Epithelial cell of esophagus (primary cell): ENCODE measurements at places on chromosomes 1 and 21.

DNA sequence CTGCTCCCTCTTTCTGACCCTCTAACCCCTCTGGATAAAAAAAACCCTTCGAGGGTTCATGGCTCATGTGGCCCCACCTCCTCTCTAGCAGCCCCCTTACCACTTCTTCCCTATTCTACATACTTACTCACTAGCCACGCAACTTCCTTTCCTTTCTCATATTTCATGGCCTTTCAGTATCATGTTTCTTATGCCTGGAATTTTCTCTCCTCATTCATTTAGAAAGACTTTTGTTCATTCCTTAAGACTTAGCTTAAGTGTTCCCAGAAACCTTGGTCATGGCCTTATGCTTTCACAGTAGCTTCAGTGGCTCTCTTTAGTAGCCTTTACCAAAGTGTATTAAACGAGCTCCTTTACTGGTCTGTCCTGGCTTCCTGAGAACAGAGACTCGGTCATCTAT lies 6.1 kb downstream of the ACP6 start:
- no peak for DNase-seq

GRCh38 chr1:151513626-151514121 lies 2.5 kb downstream of the CGN start:
- peak; percentile 86 for DNase-seq

DNA sequence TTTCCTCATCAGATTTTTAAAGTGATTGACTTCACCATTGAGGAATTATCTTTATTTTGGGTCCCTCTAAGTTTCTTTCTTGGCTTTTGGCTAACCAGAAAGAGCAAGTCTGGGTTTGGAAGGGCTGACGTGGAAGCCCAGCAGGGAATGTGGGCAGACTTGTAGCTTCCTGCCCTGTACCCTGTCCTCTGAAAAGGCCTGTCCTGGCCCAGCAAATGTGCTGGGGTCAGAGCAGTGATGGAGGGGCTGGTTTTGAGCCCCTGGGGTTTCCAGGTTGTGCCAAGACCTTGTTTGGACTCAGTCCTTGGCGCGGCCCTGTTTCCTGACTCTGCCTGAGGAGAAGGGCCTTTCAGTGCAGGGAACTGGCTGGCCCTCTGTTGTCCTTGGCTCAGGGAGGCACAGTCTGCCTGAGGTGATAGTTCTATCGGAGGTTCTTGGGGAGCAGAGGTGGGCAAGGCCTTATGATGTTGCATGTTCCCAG lies 72.1 kb downstream of the UCK2 start:
- peak; percentile 47 for DNase-seq

DNA sequence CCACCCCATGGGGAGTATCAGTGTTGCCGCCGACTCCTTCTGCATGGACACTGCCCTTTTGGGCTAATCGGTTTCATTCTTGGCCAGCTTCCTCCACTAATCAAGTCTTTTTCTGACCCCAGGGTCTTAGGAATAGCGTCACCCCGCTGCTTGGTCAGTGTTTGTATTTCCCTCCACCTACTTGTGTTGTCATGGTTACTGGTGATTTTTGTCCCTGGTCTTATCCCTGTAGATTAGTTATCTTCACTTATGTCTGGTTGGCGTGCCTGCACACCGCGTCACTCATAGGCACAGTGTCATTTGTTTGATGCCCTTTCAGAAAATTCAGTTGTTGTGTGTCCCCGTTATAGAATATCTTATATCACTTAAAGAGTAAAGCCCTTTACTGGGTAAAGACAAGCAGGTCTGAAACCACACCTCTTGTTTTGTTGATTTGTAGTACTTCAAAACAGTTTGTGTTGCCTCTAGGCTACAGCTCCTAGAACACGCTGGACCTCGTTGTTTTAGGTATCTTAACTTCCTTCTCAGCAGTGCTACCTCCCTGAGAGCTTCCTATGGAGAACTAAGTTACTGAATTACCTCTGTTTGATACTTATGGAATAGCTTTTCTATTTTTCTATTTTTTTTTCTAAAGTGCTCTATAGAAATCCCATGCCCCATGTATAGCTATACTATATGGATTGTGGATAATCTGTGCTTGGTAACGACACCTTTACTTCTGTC lies 868 bp downstream of the PPP1R12B start:
- DNase-seq = peak; percentile 20

DNA sequence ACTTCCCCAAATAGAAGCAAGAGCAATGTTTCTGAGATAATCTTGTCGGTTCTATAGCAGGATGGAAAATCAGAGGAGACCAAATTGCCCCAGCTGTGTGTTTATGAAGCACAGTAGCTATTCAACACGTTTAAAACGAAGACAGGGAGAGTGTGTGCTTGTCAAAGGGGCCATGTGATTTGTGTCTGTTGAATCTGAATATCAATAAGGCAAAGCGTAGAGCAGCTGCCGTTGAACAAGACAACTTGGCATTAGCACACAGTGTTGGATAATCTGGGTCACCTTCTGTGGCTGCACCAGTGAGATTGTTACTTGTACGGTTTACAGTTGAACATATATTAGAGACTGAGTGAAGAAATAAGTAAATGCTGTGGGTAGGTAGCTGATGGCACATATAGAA lies 1.0 kb downstream of the CRB1 start:
- no peak for DNase-seq

DNA sequence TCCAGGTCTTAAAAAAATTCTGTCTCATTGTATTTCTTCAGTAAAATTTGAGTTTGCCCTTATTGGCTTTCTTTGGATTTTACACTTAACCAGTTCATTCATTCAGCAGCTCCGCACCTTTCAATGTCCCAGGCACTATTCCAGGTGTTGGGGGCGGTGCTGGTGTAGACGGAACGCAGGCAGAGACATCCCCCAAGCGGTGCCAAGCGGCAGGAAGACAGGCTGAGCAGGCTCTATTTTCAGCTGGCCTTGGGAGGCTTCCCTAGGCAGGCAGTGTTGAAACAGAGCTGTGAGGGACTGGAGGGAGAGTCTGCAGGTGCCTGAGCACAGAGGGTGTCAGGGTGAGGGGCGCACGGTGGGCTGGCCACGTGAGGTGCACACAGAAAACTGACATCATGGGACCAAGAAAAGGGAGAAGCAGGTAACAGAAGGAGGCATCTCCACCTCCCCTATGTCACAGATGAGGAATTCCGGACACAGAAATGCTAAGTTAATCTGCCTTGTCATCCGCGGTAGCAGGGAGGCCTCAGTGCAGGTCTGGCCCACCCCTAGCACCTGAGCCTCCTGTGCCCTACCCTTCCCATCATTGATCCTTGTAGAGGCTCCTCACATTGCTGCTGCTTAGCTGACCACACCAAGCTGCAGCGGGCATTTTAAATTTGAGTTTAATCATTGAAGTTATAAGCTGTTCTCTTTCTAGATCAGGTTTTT lies 40.8 kb downstream of the SLC37A1 start:
- DNase-seq = no peak

GRCh38 chr21:26717146-26717739 lies 128.0 kb downstream of the ADAMTS1 start:
- DNase-seq = peak; percentile 23

DNA sequence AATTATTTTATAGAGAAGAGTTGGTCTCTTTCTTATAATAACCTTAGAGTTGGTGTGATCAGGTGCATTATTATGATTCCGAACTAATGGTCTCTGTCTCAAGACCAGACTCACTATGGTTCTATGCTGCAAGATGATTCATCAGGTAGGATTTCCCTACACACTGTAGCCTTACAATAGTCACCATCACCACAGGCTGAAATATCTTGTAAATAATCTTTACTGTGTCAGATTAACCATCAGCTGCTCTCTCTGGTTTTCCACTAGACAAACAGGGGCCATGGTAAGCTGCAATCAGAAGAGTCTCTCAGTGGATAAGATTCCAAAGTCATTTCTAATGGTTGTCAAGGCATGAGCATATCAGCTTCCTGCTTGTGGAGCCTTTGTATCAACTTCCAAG lies 4.4 kb upstream of the GBP4 start:
- peak; percentile 51 for DNase-seq

GRCh38 chr21:42425591-42425990 lies 21.9 kb downstream of the UBASH3A start:
- no peak for DNase-seq

GRCh38 chr1:18155881-18156385 lies 48.3 kb downstream of the IGSF21 start:
- DNase-seq = no peak

DNA sequence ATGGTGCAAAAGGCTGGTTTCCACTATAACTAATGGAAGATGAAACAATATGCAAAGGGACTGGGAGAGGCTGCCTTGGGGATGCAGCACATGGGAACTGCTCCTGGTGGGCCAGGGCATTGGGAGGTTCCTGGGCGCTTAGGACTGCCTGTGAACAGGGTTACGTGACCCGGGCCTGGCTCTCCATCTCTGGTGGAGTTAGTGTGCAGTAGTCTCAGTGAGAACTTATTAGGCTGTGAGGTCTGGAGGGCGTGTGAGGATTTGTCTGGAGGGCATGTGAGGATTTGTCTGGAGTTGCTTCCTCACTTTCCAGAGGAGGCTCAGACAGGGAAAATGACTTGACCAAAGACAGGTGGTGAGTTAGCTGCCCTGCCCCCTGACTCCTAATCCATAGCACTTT lies 1.5 kb upstream of the ETV3L start:
- peak; percentile 67 for DNase-seq

- DNase-seq = peak; percentile 63
Observed at GRCh38 chr1:182761396-182762395, 27.9 kb upstream of the NPL start.

- DNase-seq = no peak
Observed at GRCh38 chr1:198259333-198260074, 102.7 kb downstream of the NEK7 start.

DNA sequence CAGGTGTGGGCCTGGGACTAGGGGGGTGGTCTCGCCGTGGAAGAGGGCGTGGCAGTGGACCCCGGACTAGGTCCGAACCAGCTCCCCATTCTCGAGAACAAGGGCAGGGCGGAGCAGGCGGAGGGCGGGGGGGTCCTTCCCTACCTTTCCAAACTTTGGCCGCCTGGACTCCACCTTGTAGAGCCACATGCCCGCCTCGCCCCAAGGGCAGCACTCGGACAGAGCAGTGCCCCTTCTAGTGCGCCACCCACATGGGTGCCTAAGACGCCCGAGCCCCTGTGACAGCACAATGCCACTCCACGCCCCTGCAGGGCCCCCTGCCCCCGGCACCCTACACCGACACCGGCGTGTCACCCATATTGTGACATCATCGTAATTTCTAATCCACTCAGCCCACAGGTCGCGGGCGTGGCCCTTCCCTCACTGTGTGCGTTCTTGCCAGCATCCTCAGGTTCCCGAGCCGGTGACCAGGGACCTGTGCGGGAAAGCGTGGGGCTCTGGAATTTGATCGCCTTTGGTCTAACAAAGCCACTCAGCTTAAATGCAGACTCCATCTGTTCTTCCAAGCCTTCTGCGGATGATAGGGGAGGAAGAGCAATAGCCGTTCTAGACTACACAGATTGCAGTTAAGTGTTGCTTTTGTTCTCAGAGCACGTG lies 553 bp upstream of the STMN1 start:
- peak; percentile 18 for DNase-seq

- no peak for DNase-seq
Observed at GRCh38 chr1:24841593-24841992, 88.5 kb downstream of the RUNX3 start.

GRCh38 chr1:101073836-101074235 lies 48.3 kb upstream of the DPH5 start:
- DNase-seq = no peak

DNA sequence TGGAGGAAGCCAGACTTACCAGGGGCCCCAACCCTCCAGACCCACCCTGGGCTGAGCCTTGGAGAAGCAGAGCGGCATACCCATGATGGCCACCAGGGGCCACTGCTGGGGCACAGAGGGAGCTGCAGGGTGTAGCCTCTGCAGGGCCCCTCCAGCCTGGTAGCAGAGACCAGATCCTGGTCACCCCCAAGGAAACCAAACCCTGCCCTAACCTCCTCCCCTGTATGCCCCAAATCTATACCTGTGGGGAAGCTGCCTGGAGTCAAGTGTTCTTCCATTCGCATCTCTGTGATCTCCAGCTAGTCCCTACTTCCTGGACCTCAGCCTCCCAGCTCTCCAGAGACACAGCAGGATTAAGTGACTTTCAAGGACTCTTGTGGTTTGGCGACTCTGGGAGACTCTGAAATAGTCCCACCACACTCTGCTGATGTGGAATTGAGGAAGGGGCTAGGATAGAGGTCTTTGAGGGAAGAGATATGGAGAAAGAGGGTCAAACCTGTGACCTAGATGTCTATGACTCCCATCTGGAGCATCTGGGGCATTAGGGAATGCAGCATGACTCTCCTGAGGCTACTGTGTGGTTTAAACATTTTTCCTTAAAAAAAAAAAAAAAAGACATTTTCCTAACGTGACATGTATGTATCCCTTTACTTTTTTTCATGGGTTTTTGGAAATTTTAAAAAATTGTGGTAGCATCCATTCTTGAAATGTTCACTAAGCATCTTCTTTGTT lies 119.2 kb upstream of the IPO9 start:
- DNase-seq = peak; percentile 66

- no peak for DNase-seq
Observed at GRCh38 chr21:43211760-43212115, 42.9 kb downstream of the CRYAA start.

GRCh38 chr1:58584082-58584895 lies 7.2 kb upstream of the TACSTD2 start:
- peak; percentile 98 for DNase-seq

- no peak for DNase-seq
Observed at GRCh38 chr1:7534061-7534825, 236.9 kb upstream of the VAMP3 start.

DNA sequence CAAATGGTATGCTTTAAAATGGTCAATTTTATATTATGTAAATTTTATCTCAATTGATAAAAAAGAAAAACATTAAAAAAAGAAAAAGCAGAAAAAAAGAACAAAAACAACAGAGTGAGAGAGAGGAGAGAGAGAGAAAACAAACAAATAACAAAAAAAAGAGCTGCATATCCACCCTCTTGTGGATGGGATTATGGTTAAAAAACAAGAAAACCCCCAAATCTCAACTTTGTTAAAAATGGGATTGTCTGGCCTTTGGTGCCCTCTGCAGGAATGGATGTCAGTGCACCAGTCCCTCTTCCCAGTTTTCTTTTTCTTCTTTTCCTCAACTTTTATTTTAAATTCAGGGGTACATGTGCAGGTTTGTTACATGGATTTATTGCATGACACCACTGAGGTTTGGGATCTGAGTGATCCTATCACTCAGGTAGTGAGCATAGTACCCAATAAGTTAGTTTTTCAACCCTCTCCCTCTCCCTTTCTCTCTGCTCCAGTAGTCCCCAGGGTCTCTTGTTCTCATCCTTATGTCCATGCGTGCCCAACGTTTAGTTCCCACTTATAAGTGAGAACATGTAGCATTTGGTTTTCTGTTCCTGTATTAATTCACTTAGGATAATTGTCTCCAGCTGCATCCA lies 28.1 kb downstream of the RNF187 start:
- peak; percentile 29 for DNase-seq

DNA sequence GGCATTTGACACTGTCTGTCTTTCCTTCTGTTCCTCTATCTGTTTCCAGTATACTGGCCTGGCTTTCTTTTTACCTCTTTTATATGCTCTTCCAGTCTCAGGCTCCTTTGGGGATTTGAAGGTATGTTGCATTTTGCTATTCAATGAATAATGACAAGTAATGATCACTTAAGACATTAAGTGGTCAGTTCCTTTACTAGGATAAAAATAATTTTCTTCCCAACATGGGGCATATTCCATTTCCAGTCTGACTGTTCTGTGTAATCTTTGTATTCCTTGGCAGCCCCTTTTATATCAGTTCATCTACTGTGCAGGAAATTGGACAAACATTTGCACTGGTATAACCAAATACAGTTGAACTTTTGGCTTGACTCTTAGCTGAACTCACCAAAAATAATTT lies 15.6 kb downstream of the METTL18 start:
- DNase-seq = no peak

GRCh38 chr1:209527993-209528717 lies 55.4 kb upstream of the CAMK1G start:
- DNase-seq = peak; percentile 62

- DNase-seq = no peak
Observed at GRCh38 chr21:46157987-46158451, 2.6 kb upstream of the FTCD start.
